Fibroblast of the aortic adventitia (primary cell): ENCODE measurements at places on chromosomes 6 and 20.

GRCh38 chr6:96621983-96622382 is 59.1 kb downstream of the FHL5 start:
- no peak for DNase-seq

DNA sequence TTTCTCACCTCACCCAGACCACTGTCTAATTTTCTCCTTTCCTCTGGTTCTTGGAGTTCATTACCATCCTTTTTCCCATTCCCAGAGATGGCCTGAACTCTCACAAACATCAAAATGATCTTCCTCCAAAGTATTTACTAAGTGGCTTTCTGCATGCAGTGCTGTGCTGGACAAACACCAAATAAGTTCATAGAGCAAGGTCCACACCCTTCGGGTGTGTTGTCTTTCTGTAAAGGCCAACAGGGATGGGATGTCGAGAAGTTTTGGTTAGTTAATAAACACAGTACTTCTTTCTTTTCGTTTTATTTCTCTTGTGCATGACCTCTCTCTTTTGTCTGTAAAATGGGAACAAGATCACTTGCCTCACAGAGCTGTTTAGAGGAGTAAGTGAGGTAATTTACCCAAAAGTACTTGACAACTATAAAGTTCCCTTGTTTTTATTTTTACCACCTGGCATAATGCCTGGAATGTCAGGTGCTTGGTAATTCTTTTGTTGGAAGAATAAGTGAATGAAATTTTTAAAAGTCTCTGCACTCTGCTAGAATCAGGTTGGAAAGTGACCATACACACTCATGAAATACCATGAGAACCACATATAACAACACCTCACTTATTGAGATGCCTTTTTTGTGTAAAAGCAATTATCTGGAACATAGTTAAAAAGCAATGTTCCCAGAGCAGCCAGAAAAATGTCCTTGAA is 22.8 kb upstream of the CCN6 start:
- no peak for DNase-seq

DNA sequence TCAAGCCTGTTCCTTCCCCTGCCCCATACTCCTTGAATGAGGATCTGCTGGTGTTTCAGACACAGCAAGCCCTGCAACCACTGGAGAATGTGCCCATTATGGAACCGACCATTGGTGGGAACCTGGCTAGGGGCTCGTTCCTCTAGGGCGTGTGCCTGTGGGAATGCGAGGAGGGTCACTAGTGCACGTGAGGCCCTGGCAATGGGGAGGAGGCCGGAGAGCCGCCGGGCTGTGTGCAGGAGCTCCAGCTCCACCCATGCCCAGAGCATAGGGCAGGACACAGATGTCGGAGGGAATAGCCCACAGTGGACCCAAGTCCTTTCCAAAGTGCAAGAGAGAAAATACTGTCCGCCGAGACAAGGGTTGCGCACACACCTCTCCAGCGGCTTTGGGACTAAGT is 99.3 kb downstream of the ERMARD start:
- DNase-seq = no peak

DNA sequence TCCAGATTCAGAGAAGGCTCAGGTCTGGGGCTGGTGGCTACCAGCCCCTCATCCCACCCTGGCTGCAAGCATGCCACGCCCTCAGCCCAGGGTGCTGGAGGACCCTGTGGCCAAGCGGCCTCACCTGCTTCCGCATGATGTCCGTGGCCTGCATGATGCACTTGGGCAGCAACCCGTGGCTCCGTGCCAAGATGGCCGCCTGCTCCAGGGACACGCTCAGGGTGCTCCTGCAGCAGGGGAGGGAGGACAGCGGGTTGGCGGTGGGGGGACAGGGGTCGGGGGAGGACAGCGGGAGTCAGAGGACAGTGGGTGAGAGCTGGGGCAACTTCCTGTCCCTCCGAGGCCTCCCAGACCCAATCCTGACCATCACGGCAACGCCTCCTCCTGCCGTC is 200.1 kb downstream of the PREX1 start:
- no peak for DNase-seq

DNA sequence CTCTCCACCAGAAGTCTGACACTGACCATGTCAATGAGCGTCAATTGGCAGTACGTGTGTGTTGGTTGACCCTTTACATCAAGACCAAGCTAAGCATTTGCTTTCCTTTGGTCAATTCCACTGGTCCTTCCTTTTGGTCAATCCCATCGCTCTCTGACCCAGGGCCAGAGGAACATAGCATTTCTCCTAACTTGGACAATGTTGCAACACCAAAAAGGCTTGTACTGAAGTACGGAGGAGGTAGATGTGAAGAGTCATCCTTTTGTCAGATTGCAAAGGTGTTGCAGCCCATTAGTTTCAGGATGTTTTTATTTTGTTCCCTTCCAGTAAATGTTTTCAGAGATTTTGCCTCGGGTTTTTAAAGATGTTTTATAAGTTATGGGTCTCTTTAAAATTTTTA is 24.6 kb downstream of the EDN1 start:
- DNase-seq = no peak

DNA sequence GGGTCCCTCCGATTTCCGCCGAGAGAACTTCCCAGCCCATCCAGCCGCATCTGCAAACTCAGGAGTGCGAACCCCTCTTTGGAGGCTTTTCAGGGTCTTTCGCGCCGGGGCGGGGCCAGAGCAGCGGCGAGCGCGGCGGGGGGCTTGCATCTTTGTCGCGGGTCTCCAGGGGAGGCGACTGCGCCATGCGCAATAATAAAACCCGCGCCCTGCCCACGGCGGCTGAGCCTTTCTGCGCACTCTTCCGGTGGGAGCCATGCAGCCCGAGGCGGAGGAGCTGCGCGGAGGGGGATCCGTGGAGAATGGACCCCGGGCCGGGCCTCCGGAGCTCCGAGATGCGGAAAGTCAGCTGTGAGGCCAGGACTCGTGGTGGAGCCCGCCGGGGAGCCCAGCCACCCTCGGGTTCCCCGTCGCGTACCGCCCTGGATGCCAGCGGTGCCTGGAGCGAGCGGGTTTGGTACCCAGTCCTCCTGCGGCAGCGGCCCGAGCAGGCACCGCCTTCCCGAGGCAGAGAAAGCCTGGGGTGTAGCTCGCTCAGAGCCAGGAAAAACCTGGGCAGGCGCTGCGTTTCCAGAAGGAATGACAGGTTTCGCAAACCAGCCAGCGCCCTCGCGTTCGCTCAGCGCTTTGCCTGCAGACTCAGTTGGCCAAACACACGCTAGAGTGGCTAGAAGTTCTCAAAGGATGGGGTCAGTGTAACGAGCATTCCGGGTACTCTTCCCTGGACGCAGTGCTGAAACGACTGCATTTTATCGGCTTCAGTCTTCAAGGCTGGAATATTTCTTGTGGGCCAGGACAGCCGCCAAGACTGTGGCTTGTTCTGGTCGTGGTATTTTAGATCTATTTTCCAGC is 1.2 kb downstream of the AKAP12 start:
- DNase-seq = peak; percentile 85

- DNase-seq = no peak
Observed at GRCh38 chr6:128024046-128024445, 123.2 kb upstream of the THEMIS start.

DNA sequence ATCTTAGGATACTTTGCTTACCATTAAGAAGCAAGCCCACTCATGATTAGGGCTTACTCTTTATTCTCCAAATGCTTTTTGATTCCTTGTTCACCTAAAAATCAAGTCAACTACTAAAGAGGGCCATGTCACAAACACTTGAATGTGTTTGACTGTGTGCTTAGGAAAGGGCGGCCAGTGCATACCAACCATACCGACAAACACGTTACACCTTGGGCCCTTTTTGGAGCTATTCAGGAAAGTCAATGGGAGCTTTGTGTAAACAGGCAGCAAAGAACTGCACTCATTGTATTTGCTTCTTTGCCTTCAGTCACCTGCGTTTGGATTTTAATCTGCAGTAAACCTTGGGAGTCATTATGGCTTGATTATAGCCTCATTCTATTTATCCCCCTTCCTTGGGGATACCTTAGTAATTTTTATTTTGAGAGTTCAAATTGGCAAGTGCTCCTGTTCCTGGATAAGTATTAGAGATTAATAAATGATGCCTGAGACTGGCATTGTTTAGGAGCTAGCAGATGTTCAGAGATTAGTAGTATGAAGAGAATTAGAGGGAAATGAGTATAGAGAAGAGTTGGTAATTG is 102.6 kb upstream of the HDGFL1 start:
- no peak for DNase-seq

DNA sequence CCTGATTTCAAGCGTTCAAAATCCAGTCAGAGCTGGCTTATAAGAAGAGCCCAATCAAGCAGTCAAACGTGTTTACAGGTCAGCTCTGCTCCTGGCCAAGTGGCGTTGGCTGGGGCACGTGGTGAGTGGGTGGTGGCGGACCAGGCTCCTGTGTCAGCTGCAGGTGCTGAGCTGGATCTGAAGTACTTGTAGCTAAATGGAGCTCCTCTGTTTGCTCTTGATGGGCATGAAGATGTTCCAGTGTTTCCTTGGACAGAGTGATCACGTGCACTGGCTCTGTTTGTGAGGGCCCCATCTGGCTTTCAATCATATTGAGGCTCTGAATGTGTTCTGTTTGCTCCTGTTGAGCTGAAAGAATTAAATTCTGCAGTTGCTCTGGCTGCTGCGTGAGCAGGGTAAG is 10.2 kb upstream of the MICAL1 start:
- DNase-seq = no peak

DNA sequence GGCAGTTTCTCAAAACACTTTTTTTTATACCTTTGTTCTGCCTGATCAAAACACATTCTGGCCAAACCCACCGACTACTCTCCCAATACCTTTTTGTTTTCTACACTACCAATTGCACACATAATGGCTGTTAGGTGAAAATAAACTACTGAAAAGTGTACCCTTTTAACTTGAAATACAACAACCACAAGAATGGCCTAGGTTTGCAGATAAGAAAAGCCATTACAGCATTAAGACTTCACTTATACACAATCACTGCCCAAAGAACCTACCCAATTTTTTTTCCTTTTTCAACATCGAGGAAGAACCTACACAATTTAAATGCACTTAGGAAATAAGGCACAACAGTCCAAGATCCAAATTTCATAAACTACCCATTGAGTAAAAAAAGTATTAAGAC is 1.8 kb downstream of the SEC63 start:
- DNase-seq = no peak

- peak; percentile 83 for DNase-seq
Observed at GRCh38 chr6:134835993-134836392, 113.9 kb downstream of the ALDH8A1 start.

DNA sequence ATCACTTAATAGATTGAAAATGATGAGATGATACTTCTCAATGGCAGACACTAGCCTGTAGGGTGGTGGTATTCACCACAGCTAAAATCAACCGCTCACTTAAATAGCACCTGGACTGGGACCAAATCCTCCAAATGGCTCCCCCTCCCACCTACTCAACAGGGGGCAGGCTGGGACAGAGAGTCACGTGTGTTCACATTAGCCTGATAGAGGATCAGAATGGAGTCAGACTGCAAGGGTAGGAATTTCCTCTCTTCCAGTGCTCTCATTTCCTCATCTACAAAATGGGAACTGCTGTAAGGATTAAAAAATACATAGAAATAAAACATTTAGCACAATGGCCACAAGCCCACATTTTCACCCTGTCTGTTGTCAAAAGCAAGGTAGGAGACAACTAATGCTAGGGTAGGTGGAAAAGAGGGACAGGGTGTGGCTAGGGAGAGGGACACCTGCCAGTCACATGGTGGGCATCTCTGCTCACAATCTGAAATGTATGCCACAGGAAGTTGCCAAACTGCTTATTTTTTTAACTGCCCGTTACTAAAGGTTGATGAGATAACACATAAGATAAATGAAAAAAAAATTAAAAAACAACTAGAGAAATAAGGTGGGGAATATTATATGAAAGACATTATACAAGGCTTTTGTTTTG is 55.3 kb downstream of the BACH2 start:
- DNase-seq = no peak

DNA sequence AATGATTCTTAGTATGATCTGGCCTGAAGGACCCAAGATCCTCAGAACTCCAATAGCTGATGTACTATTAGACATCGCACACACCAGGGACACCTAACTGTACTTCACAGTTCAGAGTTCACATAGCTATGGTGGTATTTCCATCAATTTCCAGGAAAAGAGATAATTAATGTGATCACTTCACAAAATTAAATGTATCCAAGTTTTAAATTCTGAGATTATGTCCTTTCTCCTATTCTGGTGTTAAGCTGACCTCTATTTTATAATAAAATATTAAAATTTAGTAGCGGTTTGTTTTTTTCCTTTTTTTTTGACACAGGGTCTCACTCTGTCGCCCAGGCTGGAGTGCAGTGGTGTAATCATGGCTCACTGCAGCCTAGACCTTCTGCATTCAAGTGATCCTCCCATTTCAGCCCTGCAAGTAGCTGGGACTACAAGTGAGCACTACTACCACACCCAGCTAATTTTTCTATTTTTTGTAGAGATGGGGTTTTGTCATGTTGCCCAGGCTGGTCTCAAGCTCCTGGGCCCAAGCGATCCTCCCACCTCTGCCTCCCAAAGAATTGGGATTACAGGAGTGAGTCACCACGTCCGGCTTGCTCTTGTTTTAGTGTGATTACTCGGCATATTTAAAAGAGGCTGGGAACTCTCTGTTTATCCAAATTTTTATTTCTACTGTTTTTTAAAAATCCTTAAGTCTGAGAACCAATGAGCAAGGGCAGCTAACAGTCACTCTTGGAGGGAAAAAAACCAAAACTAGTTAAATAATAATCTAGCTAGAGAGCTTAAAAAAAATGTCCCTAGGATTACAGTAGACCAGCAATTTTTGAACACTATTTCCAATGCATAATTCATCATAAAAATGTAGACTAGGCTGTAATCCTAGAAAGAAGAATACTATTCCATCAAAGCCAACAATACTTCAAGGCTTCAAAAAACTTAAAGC is 16.0 kb downstream of the KIF13A start:
- peak; percentile 93 for DNase-seq

DNA sequence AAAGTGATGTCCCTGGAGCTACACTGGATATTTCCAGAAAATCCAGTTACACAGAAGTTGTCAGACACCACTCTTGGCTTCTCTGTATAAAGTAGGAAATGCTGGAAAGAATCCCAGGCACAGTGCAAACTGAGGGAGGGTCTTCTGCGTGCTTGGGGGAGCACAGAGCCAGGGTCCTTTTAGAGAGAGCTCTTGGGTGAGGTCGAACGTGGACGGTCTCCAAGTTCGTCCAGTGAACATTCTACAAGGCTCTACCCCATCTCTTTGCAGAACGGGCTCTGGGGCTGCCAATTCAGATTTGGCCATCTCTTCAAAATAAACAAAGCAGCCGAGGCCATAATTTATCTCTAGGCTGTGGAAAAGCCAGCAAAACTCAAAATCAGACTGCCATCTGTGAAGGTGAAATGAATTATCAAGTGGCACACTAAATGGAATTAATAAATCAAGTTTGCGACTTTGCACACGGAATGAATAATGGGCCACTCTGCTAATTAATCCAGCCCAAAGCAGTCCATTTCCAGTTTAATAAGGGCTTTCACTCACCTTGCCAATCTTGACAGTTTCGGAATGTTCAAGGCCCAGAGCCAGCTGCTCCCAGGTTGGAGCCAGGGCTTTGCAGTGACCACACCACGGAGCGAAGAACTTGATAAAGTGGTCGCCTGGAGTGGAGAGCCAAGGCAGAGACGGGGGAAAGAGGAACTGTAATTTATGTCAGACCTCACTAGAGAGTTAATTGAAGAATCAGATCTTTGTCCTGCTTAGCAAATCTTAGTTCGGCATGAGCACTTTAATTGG is 19.3 kb downstream of the TXNDC5 start:
- no peak for DNase-seq
